ENCODE measurements at places on chromosomes 5 and 9. TPM values are rescaled to one million over a fixed set of nuclear protein-coding genes. Genes with fewer than 3 reads are reported as not detected.

- DNase-seq: no peak
These were observed 549.2 kb upstream of the GRAMD2B start for GRCh38 chr5:125874057-125874456.

- DNase-seq: no peak
These were observed 88.3 kb upstream of the PTCH1 start for GRCh38 chr9:95605101-95605500.

DNA sequence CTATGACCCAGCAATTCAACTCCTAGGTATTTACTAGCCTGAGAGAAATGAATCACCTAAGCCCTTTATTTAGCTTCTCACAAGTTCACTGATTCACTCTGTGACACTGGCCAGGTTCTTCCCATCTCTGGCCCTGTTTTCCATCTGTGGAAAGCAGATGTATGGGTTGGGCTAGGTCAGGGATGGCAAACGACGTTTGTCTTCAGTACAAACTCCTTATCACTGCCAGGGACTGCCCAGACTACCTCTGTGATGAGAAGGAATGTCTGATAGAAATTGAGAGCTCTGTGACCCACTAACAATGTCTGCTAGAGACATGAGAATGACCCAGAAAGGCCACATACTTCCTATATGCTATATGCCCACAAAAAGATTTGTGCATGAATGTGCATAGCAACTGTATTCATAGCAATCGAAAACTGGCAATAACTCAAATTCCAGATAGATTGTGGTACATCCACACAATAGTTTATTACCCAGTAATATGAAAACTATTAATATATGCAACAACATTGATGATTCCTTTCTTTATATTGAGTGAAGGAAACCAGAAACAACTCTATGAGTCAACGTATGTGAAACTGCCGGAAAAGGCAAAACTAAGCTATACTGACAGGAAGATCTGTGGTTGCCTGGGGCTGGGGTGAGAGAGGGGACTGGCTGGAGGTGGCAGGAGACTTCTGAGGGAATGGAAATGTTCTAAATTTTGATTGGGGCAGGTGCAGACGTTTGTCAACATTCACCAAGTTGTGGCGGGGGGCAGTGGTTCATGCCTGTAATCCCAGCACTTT, 32.0 kb upstream of the ADAM19 start:
- peak; percentile 50 for DNase-seq

DNA sequence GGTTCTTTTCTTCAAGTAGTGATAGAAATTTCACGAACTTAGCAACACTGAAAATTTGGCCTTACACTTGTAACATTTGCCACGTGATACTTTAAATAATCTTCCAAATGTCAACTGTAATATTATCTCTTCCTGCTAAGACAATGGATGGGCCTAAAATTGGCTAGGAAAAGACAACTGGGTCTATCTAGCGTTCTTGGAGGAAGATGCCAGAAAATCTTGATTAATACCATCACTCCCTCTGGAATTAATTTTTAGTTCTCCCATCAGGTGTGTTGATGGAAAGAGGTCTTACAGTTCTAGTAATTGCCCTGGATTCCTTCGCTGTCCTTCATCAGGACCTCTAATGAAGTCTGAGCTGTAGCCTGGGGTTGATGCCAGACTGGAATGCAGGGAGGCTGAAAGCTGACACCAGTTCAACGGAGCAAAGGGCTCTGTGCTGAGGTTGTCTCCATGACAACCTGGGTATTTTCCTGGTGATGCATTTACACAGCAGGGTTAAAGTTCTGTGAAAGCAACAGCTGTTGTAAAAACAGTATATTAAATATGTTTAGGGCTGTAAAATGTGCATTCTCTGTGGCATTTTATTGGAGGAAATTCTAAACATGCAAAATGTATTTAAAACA, 92.3 kb downstream of the GAS1 start:
- DNase-seq: peak; percentile 73

DNA sequence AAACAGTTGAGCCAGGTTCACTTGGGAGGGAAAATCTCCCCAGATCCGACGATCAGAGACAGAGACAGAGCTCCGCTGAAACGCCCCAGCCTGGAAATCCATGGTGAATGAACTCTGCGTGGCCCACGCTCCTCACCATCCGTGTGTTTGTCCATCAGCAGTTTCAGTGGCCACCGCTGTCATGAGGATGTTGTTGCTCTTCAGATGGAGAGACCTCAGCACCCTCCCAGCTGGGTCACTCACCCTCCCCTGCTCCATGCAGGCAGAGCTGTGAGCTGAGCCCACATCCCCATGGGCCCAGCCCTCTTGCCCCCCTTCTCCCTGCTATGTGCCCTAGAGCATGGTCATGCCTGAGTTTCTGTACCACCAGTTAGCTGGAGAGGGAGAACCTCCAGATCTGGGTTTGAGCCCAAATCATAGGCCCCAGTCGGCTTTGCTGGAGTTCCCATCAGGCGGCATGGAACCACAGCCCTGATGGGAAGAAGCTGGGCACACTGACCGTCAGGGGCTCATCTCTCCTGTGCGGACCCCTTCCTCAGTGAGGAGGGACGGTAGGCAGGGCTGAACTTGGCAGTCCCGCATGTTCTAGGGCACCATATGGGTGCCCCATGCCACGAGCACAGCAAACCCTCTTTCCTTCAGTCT, 154.4 kb upstream of the COL5A1 start:
- DNase-seq: no peak

DNA sequence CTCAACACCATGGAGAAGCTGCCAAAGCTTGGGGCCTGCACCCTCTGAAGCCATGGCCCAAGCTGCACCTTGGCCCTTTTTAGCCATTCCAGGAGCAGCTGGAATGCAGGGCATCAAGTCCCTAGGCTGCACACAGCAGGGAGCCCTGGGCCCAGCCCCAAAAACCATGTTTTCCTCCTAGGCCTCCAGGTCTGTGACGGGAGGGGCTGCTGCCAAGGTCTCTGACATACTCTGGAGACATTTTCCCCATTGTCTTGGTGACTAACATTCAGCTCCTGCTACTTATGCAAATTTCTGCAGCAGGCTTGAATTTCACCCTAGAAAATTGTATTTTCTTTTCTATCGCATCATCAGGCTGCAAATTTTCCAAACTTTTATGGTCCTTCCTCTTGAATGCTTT, 64.6 kb downstream of the ELOVL7 start:
- no peak for DNase-seq

- no peak for DNase-seq
These were observed 7.6 kb downstream of the DRD1 start for GRCh38 chr5:175436359-175436758.

- DNase-seq: no peak
These were observed 454.7 kb downstream of the SPATA31D1 start for GRCh38 chr9:82443312-82443711.

- DNase-seq: no peak
These were observed 364.6 kb upstream of the PTGER4 start for GRCh38 chr5:40315126-40315525.

DNA sequence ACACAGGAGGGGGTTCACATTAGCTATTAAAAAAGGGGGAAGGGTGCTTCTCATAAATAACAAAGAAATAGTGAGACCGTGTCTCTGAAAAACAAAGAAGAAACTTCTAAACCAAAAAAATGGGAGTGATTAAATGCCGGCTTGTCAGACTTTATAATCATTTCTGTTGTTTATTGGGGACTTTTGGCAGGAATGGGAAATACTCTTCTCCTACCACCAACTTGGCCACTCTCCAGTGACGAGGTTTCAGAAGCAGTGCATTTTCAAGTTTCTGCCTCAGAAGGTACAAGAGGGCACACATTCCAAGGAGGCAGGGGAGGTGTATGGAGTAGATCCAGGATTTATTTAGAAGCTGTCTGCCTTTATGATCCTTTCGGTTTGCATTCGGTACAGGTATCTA, 46.2 kb downstream of the LIX1 start:
- DNase-seq: no peak

GRCh38 chr9:136693490-136694162, 6.4 kb upstream of the AGPAT2 start:
- peak; percentile 47 for DNase-seq

DNA sequence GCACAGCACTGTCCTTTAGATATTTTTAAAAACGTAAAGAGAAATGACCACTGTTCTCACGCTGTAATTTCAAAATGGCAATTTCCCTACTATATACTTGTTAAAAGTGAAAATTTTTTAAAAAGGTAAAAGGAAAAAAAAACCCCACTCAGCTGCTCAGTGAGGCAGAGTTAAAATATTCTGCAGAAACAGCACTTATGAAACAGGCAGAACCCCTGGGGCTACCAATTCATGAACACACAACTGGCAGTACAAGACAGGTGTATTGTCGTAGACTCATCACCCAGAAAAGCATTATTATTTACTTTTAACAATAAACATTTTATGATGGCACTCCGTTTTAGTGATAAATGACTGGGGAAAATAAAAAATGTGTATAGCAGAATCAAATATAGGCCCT, 1.5 kb upstream of the RASGRF2 start:
- no peak for DNase-seq

DNA sequence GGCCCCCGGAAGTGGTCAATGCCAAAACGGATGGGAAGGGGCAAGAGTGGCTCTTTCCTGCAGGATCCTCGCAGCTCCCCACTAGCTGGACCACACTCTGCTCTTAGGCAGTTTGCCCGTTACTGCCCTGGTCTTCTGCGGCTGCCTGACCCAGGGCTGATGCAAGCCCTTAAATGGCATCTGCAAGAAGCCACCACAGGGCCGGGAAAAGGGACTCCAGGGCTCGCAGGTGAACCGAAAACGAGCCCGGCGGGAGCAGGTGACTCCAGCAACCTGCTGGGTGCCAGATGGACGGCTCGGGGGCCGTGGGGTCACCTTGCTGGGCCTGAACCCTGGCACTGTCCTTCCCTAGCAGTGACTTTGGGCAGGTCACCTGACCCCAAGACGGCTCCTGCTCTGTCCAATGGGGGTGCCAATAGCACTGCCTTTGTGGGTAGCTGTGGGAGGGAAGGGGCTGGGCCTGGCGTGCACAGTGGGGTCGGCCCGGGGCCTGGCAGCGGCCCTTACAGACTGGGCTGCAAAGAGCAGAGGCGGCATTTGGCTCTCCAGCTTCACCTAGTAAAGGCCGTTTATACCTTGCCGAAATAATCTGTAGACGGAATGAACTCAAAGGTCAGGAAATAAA, 1.3 kb downstream of the TMEM250 start:
- no peak for DNase-seq

- DNase-seq: peak; percentile 89
These were observed at the start of gene HSPA4 for GRCh38 chr5:133051542-133052316. Gene HSPA4, plus strand, starts transcription at chr5:133052013. Its CDS starts 238 bp downstream, at chr5:133052251.

- DNase-seq: no peak
These were observed 14.5 kb downstream of the SH2D3C start for GRCh38 chr9:127763918-127764384.

DNA sequence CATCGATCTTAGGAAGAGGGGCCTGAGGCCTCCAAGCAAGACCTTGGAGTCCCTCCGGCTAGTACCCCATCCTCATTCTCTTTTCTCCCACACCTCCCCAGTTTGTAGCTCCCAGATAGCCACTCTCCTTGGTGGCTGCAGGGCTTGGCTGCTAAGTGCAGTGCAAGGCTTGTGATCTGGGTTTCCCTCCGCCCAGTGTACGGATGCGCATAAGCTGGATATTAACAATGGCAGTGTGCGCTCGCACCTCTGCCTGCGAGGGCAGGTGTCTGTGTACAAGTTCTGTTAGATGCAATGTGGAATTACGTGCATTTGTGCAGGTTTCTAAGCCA, 71.0 kb upstream of the TBCA start:
- no peak for DNase-seq

- no peak for DNase-seq
These were observed 86.8 kb upstream of the HSPA9 start for GRCh38 chr5:138661991-138662434.

- DNase-seq: no peak
These were observed 51.5 kb upstream of the ICE1 start for GRCh38 chr5:5371005-5371404.

- DNase-seq: no peak
These were observed 663.7 kb upstream of the MEF2C start for GRCh38 chr5:89546657-89547056.

IL3 gene
- total RNA-seq: not detected

ADAMTSL2 gene
- 0.54 TPM for total RNA-seq

SOHLH1 gene
- not detected for total RNA-seq

RFESD gene
- 0.21 TPM for total RNA-seq

LHX6 gene
- 0.07 TPM for total RNA-seq

MARCOL gene
- total RNA-seq: not detected

MOB3B gene
- total RNA-seq: 1.9 TPM

DIRAS2 gene
- 2.8 TPM for total RNA-seq

CPEB4 gene
- 32.7 TPM for total RNA-seq

MYMK gene
- total RNA-seq: not detected

WDR36 gene
- 36.7 TPM for total RNA-seq

ECSCR gene
- total RNA-seq: not detected

Measured in kidney epithelial cell (primary cell).